NCI-H1105 (cell line): ENCODE measurements at places on chromosomes 11 and 22.

DNA sequence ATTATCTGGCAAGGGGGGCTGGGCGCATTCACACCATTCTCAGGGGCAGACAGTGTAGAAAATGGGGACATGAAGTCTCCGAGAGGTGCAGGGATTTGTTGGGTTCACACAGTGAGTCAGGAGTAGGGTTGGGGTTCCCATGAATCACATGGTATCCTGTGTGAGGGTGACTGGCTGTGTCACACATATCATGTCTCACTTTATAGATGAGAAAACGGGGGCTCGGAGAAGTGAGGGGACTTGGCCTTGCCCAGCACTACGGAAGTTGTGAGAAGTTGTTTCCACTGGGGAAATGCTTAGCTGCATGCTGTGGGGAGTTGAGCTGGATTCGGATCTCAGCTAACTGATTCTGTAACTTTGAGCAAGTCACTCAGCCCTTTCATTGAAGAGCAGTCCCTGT is 4.2 kb downstream of the GAL3ST3 start:
- no peak for DNase-seq

- peak; percentile 31 for DNase-seq
These were observed 16.1 kb downstream of the LRP5 start for GRCh38 chr11:68328374-68329091.

GRCh38 chr11:35338921-35339320 is 80.4 kb downstream of the SLC1A2 start:
- DNase-seq: no peak

DNA sequence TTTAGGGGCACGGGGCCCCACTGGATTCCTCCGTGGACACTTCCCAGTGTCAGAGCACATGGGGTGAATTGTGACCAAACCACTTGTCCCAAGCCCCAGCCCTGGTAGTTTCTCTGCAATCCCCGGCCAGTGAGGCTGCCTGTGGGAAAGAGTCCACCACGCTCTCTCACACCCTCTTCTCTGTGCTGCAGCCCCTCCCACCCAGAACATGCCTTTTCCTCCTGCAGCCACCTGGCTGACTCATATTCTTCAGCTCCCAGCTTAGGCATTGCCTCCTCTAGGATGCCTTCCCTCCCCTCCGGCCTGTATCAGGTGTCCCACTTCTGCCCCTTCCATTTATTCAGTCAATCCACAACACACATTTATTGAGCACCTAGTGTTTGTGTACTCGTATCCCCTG is 5.4 kb upstream of the RPS6KB2 start:
- no peak for DNase-seq

DNA sequence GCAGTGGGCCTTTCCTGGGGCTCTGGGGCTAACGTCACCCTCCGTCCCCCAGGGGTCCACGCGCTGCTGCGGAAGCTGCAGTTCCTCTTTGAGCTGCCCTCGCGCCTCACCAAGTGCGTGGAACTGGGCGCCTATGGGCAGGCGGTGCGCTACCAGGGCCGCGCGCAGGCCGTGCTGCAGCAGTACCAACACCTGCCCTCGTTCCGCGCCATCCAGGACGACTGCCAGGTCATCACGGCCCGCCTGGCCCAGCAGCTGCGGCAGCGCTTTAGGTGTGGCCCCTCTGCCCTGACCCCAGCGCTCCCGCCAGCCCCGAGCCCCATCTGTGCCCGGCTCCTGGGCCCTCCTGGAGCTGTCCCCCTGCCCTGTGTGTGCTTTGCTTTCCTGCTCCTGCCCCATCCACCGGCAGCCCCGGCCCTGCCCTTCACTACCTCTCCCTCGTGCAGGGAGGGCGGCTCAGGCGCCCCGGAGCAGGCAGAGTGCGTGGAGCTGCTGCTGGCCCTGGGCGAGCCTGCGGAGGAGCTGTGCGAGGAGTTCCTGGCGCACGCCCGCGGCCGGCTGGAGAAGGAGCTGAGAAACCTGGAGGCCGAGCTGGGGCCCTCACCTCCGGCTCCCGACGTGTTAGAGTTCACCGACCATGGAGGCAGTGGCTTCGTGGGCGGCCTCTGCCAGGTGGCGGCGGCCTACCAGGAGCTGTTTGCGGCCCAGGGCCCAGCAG is 3.8 kb upstream of the TM7SF2 start:
- no peak for DNase-seq

GRCh38 chr22:45496451-45496941 is 6.2 kb upstream of the FBLN1 start:
- DNase-seq: no peak

DNA sequence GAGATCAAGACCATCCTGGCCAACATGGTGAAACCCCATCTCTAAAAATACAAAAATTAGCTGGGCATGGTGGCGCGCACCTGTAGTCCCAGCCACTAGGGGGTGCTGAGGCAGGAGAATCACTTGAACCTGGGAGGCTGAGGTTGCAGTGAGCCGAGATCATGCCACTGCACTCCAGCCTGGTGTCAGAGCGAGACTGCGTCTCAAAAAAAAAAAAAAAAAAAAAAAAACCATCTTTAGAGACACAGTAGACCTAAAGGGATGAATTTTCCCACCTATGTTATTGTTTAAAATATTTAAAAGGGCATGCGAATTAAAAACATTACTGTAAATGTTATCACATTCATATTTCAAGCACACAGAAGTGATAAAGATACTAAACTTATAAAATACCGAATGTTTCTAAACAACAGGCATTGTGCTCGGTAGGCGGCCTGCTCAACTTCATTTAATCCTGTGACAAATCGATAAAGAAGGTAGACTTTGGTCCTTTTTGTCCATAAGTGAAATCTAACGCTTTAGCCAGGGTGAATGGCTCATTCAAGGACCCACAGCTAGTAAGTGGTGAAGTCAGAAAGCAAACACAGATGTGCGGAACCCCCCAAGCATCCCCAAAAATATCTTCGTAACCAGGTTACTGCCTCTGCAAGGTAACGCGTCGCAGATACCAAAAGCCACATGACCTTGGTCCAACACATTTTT is 16.1 kb downstream of the NCAPD3 start:
- peak; percentile 11 for DNase-seq

GRCh38 chr11:10673501-10674062 is 20.0 kb downstream of the IRAG1 start:
- no peak for DNase-seq

- peak; percentile 70 for DNase-seq
These were observed 20.8 kb upstream of the LMO2 start for GRCh38 chr11:33912405-33913361.

DNA sequence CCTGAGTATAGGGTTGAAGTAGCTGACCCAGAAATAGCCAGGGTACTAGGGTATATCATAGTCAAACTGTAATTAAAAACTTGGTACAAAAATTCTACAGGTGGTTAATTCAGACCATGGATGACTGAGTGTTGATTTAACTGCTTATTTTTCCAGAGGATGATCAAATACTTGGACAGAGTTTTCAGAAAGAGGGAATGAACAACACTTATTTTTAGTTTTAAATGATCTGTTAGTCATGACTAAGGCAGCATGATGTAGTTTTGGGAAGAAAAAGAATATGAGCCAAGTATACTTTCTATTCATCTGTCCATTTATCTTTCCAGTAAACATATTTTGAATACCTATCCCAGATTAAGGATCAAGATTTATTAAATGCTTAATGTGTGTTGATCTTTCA is 19.8 kb upstream of the CCDC89 start:
- no peak for DNase-seq

- no peak for DNase-seq
These were observed 21.3 kb upstream of the KRTAP5-7 start for GRCh38 chr11:71505781-71506180.

GRCh38 chr11:134464981-134465730 is 53.1 kb upstream of the B3GAT1 start:
- no peak for DNase-seq

DNA sequence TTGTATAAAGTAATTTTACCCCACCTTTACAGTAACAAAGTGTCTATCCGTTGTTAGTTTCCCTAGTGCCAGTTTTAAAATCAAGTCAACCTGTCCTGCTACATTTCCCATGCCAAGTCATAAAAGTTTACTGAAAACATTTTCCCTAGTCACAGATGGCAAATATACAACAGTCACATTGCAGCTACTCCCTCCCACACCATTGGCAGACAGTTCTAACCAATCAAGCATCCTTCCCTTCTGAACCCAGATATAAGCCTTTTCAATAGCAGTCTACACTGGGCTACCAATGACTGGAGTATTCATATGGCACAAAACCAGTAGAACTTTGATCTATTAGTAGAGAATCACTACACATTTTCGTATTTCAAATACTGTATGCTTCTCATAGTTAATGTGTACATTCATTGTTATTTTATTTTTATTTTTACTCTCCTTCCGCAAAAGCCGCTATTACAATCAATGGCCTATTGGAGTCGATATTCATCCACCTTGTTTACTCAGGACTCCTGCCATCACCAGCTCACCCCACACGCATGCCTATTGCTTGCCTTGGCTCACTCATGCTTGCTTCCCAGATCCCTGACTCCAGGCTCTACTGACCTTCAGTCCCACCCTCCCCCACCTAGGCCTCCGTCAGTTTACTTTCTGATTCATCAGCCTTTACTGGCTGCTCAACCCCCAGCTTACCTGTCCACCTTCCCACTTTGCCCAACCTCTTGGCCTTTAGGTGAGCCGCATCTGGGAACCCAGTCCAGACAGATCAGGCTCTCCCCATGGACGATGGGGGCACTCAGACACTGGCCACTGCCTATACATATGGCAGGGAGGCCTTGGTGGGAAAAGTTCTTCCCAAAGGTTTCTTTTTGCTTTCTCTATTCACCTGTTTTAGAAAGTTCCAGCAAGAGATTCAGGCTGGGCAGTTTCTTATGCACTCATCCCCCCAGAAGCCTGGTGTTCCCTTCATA is 408.4 kb downstream of the SOX6 start:
- no peak for DNase-seq

DNA sequence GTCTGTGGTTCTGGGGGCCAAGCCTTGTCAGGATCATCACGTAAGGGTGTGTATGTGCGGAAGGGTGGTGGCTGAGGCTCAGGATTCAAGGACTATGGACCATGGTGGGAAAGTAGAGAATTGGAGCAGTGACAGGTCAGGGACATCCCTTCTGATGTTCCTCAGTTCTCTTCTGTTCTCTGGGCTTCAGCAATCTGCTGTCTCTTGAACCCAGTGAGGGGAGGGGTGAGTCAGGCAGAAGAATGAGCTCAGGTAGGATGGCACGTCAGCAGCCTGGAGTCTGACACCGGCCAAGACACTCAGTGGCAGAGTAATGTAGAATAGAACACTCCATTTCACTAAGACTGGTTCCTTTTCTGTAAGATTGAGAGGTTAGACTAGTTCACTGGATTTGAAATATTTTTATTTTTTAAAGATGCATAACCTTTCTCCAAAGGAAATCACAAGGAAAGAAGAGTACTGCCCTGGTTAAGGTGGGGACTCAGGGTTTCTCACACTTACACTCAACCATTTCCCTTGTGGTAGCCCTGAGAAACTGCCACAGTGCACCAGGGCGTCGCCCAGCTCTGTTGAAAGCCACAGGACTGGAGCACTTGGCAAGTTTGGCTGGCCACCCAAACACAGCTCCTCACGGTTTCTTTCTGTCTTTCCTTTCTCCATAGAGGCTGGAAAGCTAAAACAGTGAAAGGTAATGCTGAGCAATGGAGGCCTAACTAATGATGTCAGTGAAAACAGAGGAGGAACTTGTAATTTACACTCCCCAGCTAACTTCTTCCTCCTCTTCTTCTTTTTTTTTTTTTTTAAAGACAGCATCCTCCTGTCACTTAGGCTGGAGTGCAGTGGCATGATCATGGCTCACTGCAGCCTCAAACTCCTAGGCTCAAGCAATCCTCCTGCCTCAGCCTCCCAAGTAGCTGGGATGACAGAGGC is 23.1 kb upstream of the MICAL2 start:
- DNase-seq: no peak

DNA sequence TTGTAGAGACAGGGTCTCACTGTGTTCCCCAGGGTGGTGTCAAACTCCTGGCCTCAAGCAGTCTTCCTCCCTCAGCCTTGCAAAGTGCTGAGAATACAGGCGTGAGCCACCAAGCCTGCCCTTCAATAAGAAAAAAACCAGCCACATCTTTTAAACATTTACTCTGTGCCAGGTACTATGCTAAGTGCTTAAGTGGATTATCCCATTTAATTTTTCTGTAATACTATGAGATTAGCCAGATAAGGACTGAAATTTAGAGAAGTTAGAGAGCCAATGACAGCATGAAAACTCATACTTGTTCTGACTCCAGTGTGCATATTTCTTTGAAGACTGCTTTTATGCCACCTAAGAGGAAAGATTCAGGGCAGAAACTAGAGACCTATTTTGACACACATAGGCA is 35.7 kb downstream of the PPME1 start:
- DNase-seq: no peak

- no peak for DNase-seq
These were observed 35.4 kb upstream of the CYB5R3 start for GRCh38 chr22:42684462-42685195.

DNA sequence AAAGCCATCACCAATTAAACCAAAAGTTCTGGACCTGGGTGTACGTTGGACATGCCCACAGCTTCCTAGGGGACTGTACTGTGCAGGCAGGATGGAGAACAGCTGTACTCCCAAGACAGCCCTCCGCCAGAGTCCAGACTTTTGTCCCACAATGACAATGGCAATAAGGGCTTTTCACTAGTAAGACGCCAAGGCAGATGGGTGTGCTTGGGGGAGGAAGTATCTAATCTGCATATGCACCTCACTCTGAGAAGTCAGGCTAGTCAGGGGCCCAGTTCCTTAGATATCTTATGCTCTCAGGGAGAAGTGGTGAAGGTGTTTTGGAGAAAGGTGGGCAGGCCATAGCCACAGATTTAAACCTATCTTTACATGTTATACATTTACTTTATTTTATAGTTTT is 85.1 kb upstream of the USP47 start:
- no peak for DNase-seq

DNA sequence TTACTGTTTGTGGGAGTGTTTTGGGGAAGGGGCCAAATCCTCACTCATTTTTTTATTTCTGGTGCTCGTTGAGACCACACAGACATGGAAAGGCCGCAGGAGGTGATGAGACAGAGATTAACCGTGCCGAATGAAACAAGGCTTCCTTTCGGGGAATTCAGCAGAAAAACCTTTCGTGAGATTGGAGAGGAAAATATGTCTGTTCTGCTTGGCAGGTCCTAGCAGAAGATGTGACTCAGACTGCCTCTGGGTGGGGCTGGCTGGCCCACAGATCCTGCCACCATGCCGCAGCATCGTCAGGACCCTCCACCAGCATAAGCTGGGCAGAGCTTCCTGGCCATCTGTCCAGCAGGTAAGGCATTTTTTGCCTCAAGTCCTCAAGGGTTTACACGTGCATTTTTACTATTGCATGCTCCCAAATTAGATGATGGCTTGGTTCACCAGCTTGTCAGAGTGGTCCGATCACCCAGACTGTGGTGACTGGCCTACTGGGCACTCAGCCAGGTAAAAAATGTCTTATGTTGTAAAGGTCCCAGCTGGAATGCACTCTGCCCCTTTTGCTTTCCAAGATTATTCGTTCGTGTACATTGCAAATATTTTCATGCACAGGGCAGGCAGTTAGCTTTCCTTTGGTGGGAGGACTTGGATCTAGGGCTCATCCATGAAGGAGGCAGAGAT is 1.5 kb downstream of the DDB2 start:
- peak; percentile 9 for DNase-seq

- DNase-seq: no peak
These were observed 84.4 kb downstream of the RRM1 start for GRCh38 chr11:4178813-4179662.

GRCh38 chr11:108984523-108984922 is 319.7 kb downstream of the DDX10 start:
- no peak for DNase-seq
